ELR (cell line): ENCODE measurements at places on chromosomes 12 and 14.

DNA sequence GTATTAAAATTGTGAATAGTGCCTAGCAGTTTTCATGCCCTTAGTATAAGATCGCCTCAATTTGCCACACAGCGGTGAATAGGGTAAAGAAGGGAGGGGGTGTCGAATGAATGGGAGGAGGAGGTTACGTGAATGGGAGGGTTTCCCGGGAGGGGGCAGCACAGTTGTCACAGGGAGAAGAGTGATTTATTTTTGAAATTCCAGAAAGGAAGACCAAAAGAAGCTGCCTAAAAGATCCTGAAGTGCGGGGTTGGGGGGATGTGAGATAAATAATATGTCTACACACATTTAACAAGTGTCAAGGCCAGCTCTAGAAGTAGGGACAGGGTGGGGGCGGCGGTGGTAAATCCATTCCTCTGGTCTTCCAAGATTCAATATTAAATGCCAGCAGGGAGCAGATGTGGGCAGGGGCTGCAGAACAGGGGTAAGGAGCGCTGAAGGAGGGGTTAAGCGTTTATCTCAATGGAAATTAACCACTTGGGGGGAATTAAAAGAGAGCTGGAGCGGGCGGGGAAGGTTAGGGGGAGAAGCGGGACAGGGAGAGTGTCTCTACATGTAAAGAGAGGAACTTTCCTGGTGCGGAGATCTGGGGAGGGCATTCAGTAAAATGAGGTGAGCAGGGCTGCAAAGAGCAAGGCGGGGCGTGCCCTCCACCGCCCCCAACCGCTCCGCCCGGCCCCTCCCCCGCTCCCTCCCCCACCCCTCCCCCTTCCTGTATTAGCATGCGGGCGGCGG, 867 bp downstream of the C12orf42 start:
- no peak for DNase-seq

DNA sequence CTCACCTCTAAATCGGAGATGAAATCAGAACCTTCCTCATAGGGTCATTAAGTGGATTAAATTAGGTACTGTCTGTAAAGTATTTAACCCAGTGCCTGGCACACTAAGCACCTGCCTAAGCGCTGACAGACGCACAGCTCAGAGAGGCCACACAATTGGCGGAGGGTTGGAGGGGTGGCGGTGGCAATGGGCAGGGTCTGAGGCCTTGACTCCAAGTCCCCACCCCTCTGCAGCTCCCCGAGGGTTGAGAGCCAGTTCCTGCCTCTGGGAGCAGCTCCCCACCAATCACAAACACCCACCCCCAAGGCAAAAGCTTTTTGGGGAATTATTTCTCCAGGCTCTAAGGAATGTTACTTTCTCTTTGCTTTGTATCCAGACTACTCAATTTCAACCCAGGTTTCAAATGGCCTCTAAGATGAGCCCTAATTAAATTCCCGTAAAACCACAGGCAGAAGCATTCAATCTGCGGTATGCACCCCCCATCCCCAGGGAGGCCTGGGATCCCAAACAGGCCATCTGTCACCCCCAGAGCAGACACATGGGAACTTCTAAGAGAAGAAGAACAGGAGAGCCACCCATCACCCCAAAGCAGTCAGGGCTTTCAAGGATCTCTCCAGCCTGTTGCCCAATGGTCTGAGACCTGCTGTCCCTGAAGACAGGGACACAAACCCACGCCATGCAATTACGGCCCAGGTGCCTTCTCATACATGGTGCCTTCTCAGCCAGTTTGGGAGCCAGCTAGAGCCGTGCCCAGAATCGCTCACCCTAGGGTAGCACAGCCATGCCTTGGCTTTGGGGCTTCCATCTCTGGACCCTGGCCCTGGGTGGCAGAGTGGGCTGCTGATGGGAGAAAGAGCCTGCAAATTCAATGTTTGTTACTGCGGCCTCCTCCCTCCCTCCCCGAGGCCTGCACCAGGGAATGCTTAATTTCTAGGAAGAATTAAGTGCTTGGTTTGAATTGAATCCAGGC, 66.1 kb downstream of the CHGA start:
- DNase-seq: no peak

GRCh38 chr14:96139169-96139568, 65.5 kb upstream of the BDKRB2 start:
- no peak for DNase-seq

DNA sequence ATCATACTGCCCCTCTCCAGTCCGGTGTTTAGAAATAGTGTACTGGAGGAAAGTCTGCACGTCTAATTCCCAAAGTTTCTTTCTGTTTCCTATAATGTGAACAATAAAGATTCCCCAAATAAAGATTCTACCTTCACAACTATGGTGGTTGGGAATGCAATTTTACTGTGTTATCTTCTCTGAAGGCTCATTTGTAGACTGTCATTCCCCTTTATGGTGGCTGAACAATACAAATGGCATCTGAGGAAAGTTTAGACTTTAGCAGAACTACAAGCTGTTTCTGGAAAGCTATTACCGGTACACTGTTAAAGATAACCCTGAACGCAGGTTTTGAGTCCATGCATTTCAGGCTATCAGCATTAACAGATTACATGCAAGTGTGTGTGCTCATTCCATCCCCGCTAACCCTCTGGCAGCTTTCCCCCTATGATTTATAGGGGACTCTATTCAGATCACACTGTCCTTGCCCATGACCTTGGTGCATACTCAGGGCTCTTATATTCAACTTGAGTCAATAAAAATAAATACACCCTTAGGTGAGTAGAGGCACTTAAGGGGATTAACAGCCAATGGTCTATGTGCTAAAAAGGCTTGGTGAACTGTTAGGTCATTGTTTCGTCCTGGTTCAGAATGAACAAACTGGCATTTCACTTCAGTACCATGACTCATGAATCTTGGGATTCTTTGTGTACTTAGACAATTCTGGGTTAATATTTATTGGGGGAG, 60.7 kb upstream of the PYGL start:
- peak; percentile 55 for DNase-seq

GRCh38 chr14:75182821-75183220, 6.4 kb upstream of the TMED10 start:
- DNase-seq: peak; percentile 33

DNA sequence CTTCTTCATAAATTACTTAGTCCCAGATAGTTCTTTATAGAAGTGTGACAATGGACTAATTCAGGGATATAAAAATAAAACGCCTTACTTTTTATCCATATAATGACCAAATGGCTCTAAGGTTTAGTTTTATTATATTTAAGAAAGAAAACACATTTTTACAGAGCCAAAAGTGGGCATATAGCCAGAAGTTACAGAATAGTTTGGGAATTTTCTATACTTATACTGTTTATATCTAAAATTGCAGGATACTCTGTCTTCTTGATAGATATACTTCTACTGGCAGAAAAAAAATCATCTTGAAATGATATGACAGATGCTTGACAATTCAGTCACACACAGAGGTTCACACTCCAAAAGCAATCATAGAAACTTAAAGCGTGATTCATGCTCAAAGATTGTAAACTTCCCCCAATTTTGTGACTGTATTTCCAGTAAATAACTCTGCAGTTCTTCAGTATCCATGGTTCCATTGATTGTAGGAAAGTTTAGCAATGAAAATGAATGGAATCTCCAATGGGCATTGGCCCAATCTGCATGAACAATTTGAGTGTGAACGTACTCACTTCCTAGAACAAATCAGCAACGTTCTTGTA, 307.8 kb downstream of the NOVA1 start:
- no peak for DNase-seq

DNA sequence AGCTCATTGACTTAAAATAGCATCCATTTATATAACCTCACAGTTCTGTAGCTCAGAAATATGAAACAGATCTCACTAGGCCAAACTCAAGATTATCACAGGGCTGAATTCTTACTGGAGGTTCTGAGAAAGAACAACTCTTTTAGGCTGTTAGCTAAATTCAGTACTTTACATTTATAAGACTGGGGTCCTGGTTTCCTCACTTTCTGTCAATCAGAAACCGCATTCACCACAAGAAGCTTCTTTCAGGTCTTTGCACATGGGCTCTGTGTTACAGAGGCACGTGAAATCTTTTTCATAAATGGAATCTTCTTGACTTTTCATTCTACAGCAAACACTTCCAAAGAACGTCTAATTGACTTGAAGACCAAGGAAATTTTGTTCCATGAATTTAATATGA, 876.3 kb upstream of the FOXG1 start:
- no peak for DNase-seq

DNA sequence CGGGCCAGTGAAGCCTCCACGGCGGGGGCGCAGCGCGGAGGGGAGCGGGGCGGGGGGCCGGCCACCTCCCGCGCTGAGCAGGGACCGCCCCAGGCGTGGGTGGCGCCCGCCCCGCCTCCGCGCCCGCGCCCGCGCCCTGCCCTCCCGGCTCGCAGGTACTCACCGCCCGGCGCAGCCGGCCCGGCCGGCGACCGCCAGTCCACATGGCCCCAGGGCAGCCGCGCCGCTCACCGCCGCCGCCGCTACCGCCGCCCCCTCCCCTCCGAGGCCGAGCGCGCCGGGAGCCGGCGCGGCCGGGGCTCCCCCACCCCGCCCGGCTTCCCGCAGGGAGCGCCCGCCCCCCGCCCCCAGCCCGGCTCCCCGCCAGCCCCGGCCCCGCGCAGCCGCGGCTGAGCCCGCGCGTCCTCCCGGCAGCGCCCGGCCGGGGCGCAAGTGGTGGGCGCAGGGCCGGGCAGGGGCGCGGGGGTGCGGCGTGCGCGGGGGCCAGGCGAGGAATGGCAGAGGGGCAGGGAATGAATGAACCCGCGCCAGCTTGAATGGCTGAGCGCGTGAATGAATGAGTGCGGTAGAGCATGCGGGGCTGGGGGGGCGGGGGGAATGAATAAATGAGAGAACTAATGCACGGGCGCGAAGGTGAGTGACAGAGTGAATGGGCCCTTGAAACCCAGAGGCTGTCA, at the start of gene BEGAIN:
TSS of gene BEGAIN (minus strand) at position 332 of the 677 bp plus-strand sequence. CDS start at position 205, 127 bp downstream.
- no peak for DNase-seq

DNA sequence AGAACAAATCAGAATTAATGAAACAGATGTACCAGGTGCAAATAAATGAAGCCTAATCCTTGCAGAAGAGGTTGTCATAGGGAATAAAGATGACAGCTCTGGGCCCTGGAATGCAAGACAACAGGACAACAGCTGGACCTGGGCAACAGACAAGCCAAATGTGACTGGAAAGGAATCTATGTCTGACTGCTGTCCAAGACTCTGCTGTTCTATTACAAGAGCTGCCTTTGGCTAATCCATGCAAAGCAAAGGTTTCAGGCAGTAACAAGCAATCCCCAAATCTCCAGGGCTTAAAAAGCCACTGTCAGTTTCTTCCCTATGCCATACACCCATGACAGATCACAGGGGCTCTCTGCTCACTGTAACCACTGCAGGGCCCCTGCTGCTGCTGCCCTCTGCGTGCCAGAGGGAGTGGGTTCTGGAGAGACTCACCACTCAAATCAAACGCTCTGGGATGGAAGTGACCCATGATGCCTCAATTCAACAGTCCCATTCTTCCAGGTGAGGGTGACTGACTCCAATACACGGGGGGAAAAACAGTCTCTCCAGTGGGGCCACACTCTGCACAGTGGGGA, 218.9 kb upstream of the SFSWAP start:
- DNase-seq: no peak

- no peak for DNase-seq
Observed at GRCh38 chr14:98444077-98444476, 827.9 kb downstream of the BCL11B start.

- DNase-seq: no peak
Observed at GRCh38 chr12:66947119-66947518, 268.2 kb upstream of the GRIP1 start.

GRCh38 chr12:94193168-94193567, 44.8 kb downstream of the PLXNC1 start:
- no peak for DNase-seq

DNA sequence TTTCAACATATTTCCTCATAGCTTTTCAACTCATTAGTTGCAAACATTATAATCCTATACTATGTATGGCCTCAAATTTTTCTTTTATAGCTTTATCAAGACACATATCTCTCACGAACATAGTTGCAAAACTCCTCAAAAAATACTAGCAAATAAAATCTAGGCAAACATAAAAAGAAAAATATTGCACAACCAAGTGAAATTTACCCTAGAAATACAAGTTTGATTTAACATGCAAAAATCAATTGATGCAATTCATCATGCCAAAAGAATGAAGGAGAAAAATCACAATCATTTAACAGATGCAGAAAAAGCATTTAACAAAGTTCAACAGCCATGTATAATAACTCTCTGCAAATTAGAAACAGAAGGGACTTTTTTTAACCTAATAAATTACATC, 33.3 kb upstream of the KCNH5 start:
- DNase-seq: no peak

- DNase-seq: peak; percentile 63
Observed at GRCh38 chr12:49777800-49778748, 36.7 kb downstream of the TMBIM6 start.

DNA sequence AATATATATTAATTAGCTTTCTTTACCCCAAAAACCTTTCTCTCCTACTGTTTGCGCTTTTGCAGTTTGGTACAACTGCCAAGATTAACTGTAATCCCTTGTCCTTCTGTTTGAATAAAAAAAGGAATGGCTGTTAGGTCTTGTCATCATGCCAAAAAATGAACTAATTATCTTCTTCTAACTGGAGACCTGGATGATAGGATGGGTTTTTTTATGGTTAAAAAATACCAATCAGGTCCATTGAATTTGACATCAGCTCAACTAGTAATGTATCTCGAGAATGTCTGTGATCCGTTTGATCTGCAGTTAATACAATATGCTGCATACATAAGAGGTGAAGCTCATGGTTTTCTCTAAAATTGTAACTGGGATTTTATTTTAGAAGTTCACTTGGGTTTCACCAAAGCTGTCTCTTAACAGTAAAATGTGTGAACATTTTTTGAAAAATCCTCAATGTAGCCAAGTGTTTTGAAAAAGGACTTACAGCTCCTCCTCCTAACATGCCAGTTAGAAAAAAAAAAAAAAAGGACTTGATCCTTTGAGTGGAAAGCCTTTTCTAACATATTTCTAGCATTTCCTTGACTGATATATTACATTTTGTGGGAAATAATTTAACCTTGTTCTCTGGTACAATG, 96.8 kb downstream of the SRGAP1 start:
- no peak for DNase-seq

GRCh38 chr14:93619176-93619793, 169.0 kb downstream of the PRIMA1 start:
- peak; percentile 71 for DNase-seq

DNA sequence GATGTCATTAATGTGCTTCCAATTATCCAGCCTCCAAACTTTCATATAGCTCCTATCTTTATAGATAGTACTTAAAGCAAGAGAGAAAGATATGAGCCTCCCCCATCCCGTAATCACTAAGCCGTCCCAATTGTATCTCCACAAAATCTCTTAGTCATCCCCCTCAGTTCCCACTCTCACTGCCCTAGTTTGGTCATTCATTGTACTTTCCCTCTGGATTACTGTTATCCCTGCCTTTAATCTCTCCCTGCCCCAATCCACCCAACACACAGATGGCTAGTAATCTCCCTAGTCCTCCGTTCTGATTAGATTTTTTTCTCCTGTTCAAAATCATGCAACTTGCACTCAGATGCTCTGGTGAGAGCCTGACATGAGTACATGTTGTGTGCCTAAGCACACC, 5.4 kb upstream of the BCAT1 start:
- no peak for DNase-seq

- no peak for DNase-seq
Observed at GRCh38 chr12:119301379-119301778, 33.1 kb upstream of the CCDC60 start.

- no peak for DNase-seq
Observed at GRCh38 chr14:100899884-100900771, 3.4 kb downstream of the RTL1 start.
